Sciatic nerve (tissue), 2 donors: ENCODE measurements at places on chromosomes 11 and 22.

- no peak for DNase-seq
Measured at GRCh38 chr11:125464270-125464662, 31.8 kb downstream of the FEZ1 start.

DNA sequence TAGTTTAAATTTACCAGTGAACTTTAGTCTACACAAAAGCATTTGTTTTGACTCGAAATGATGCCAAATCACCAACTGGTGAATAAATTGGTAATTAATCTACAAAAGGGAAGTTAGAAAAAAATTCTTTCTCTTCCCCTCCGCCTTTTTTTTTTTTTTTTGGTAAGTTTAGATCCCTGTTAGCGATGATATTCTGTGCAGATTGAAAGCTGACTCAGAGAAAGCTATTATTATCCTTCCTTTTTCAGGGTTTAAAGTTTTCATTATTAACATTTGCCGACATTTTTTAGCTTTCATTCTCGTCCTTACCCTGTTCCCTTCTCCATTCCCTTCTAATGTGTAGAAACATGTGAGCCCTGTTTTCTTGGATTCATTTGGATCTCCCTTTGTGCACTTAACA lies 16.8 kb upstream of the NUP160 start:
- no peak for DNase-seq

GRCh38 chr11:114606003-114606801 lies 10.6 kb upstream of the NXPE4 start:
- no peak for DNase-seq

GRCh38 chr22:36486619-36487384 lies 5.4 kb upstream of the TXN2 start:
- no peak for DNase-seq
